AG09319 (cell line): ENCODE measurements at places on chromosomes 6 and 20.

DNA sequence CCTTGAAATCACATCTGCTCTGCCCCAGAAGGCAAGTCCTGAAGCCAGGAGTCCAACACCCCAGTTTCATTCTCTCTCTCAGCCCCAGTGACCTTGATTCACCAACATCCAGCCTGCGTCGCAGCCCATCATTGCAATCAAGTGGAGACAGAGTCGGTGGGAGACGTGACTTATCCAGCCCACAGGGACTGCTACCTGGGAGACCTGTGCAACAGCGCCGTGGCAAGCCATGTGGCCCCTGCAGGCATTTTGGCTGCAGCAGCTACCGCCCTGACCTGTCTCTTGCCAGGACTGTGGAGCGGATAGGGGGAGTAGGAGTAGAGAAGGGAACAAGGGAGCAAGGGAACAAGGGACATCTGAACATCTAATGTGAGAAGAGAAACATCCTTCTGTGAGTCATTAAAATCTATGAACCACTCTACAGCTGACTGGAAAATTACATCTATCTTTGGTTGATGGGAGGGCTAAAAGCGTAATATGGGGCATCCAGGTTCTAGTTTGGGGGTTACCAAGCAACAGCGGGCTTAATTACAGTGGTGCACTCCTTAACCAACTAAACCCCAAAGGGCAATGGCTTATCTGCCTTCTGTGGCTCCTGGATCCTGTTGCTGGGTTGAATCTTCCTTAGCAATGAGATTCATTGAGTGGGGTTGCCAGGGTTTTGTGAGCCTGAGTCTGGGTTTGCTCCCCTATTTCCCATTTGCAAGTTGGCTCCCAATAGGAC is 2.5 kb downstream of the LY6G6D start:
- DNase-seq = no peak

DNA sequence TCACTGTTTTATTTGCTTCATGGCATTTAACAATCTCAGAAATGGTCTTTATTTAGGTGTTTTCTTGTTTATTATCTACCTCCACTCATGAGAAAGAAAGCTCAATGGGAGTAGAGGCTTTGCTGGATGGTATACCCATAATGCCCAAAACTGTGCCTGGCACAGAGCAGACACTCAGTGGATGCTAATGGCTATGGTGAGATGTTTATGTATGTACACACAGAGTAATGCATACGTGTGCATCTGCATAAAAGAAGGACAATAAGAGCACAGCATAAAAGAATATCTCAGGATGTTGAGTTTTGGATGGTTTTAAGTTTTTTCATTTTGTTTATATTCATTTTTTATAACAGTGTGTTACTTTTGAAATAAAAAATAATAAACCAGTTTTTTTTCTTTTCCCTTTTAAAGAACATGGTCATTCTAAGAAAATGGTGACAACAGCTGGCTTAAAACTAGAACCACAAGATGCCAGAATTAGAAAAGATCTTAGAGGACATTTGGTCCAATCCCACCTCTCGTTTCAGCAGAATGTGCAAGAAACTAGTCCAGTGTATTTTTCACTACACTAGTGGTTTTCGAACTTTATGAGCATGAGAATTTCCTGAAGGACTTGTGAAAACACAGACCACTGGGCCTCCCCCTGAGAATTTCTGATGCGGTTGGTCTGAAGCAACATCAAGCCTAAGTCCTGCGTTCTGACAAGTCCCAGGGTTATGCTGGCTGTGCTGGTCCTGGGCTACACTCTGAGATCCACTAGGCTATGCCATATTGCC is 131.9 kb downstream of the FYN start:
- no peak for DNase-seq

DNA sequence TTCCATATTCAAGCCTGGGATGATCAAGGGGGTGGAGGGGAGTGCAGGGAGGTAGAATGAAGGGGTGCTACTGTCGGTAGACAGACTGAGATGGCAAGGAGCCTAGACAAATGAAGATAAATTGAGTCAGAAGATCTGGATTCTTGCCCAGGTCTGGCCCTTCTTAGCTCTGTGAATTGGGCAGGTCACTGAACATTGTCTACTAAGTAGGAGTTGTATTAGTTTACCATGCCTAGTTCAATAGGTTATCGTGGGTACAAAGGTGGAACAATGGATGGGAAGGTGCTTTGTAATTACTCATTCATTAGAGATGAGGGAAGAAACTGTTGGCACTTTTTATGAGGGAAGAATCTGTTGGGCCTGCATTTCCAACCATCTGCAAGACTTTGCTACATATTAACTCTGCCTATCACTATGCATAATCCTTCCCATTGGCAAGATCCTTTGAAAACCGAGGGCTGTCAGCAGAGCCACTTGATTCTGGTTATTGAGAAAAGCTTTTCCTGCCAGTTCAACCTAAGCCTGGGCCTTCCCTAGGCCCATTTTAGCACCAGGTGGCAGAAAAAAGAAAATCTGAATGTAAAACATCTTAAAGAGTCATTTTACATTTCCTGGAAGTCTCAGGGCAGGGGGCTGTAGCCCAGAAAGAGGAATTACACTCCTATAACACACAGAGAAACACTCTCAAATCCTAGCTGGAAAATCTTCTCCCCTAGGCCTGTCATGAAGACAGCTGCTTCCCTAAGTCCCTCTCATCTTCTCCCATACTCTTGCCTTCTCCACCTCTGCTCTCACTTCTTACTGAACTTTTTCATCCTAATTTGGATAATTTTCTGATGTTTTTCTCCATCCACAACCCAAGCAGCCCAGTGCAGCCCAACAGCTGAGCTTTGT is 103.5 kb downstream of the CD24 start:
- DNase-seq = no peak

GRCh38 chr6:7664003-7664402 is 61.9 kb upstream of the BMP6 start:
- DNase-seq = no peak

DNA sequence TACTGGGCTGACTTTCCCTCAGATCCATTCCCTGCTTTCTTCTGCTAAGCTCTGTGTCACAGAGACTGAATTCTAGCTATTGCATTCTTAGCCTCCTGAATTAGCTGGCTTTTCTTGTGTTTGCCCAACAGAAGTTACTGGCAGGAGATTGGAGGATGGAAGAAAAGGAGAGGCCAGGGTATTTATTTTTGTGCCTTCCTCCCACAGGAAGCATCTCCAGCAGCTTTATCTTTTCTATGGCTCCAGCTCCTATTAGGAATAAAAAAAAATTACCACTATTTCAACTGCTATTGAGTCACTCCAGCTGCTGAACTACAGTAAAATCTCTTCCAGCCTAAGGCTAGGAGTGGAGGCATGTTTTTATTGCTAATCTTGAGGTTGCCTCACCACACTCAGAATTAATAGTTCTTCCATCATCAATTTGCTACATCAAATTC is 492.4 kb downstream of the RFPL4B start:
- peak; percentile 7 for DNase-seq

DNA sequence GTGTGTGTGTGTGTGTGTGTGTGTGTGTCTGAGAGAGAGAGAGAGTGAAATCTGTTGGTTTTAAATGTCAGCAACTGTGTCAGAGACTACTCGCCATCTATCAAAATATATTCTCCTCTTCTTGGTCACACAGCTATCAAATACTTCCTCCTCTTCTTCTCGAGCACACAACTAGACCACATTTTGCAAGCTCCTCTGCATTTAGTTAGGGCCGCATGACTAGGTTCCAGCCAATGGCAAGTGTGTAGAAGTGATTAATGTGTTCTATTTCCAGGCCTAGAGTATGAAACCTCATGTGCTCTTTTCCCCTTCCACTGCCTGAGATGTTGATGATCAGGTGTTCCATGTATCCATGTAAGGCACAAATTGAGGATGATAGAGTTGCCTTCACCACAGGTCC is 278.5 kb upstream of the MARCKS start:
- no peak for DNase-seq

GRCh38 chr6:8828376-8828775 is 393.0 kb upstream of the SLC35B3 start:
- no peak for DNase-seq

GRCh38 chr20:41830702-41831101 is 212.5 kb upstream of the CHD6 start:
- DNase-seq = no peak

- DNase-seq = no peak
These were observed 73.2 kb downstream of the TRMT6 start for GRCh38 chr20:5877128-5877527.

DNA sequence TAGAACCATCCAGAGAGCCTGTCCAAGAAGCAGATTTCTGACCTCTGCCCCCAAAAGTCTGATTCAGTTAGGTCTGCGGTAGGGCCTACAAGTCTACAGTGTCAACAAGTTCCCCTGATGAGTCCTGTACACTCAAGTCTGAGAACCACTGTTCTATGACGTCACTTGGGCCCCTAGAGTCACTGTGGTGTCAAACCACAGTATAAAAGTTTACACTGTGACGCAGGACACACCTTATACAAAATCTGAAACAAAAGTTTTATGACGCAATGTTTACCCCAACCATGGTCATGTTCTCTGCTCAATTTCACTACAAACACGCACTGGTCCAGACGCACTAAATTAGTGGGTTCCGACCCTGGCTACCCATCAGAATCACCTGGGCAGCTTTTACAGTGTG is 17.9 kb downstream of the SLA2 start:
- no peak for DNase-seq

GRCh38 chr6:84227434-84228197 is at the start of gene CEP162:
Gene CEP162 (minus strand): TSS chr6:84227643. CDS start chr6:84226393, 1,250 bp downstream.
- DNase-seq = peak; percentile 49

DNA sequence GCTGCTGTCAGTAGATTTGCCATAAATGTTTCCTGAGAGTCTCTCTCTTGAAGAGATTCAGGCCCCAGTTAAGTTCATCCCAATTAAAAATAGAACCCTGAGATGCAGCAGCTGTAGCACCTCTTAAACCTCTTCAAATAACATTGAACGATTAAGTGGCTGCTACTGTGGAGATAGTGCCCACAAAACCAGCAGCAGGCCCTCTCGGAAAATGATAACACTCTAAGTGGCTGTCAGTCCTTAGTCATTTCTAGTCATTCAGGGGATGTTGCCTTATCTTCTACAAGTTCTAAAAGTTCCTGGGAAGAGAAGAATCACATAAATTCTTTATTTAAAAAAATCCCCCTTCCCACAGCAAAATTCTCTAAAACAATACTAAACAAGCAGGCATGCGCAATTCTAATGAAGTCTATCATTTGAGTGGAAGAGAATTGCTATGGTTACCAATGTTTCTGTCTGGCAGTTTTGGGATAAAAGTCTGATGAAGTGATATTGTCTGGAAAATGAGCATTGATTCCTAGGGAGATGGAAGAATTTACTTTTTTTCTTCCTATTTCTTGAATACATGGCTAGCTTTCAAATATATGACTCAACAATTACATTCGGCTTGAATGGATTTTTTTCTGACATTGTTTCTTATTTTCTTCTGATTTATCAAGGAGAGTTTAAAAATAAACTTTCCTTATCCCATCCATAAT is 131.9 kb downstream of the TRMT11 start:
- no peak for DNase-seq

- peak; percentile 22 for DNase-seq
These were observed 577 bp upstream of the LRRC1 start for GRCh38 chr6:53794137-53794719.
